Psoas muscle (tissue), 8 donors: ENCODE measurements at places on chromosomes 2 and 18. TPM values are rescaled to one million over a fixed set of nuclear protein-coding genes. Genes with fewer than 3 reads are reported as not detected.

SERPINB11 gene
- total RNA-seq: not detected

MDH1B gene
- 1.0 TPM for total RNA-seq

TFPI gene
- 24.1 TPM for total RNA-seq

ZNF516 gene
- total RNA-seq: 14.2 TPM

PRKCE gene
- 22.8 TPM for total RNA-seq

CHRND gene
- 80.1 TPM for total RNA-seq

DNA sequence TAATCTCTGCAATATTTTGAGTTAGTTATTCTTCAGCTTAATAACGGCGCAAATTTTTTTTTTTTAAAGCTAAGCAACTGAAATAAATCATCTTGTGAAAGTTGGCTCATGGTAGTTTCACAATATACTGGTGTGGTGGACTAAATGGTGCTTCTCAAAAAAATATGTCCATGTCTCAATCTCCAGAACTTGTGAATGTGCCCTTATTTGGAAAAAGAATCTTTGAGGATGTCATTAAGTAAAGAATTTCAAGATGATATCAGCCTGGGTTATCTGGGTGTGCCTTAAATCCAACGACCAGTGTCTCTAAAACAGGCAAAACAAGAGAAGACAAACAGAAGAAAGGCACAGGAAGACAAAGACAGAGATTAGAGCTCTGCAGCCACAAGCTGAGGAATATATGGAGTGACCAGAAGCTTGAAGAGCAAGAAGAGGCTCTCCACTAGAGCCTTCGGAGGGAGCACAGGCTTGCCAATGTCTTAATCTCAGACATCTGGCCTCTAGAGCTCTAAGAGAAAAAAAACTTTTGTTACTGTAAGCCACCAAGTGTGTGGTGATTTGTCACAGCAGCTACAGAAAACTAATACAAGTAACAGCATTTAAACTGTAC, 71.4 kb downstream of the HNMT start:
- no peaks in the 10 kb centered on the region for H3K36me3 ChIP-seq
- H3K27ac ChIP-seq: no peak overlapping the region
- H3K4me1 ChIP-seq: no peaks in the 10 kb centered on the region
- no peak for DNase-seq

DNA sequence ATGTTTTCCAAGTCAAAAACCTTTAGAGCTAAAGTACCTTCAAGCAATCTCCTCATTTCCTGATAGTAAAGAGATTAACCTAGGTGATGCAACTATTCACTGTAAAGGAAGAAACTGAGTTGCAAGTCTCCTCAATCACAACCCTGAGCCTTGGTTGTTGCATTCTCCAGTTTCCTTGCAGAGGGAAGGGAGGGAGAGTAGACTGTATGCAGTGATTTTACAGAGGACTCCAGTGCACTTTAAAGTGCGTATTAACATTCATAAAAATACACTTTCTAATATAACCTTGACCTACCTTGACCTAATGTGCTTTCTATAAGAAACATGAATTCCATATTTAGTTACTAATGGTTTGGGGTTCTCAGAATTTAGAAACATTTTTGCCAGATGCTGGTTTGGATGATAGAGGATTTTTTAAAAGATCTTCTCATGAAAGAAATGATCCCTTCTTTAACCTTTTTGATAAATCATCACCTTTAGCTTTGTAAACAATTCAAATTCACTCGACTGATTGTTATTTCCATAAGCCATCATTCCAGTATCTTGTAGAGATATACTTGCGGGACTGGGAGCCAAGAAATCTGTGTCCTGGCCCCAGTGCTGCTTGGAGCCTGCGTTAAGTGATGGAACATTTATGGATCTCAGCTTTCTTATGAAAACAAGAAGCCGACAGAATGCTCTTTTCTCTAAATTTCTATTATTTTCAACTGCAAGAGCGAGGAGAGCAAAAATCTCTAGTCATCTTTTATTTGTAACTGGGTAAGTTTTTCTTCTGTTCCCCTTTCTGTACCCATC, 228.3 kb downstream of the ZNF521 start:
- no peak overlapping the region for H3K27ac ChIP-seq
- H3K36me3 ChIP-seq: no peaks in the 10 kb centered on the region
- H3K4me3 ChIP-seq: no peak overlapping the region
- H3K4me1 ChIP-seq: no peaks in the 10 kb centered on the region
- no peak for DNase-seq

DNA sequence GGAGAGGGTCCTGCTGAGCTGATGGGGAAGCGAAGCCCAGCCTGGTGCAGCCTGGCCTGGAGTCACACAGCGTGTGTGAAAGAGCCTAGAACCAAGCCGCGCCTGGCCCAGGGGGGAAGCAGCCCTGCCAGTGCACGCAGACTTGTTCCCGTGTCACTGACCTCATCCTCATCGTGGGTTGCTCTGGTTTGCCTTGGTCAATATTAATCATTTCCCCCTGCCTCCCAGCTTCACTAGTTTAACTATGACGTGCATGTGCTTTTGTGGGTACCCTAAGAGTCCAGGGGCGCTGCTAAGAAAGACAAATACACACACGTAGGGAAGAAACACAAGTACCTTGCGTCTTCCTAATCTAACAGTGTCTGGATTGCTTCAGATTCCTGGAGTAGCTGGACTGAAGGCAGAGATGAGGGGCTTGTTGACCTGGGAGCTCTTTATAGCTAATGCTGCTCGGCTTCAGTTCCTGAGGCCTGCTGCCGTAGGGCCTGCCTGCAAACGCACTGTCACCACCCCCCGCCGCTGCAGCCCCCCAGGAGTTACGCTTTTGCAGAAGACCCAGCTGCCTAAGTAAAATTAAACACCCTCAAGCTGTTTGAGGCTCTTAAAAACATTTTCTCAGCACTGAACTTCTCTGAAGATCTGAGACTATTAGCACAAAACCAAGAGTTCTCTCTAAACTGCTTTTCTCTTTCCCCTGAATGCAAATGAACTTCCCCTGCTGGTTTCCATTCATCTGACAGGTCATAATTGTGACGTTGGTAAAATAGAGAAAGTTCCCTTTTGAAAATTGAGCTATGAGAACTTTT, 159.2 kb downstream of the FAM210A start:
- peak; percentile 44 for DNase-seq
- H3K36me3 ChIP-seq: no peaks in the 10 kb centered on the region
- H3K27ac ChIP-seq: no peak overlapping the region
- no peak overlapping the region for H3K4me3 ChIP-seq

- no peak overlapping the region for H3K27ac ChIP-seq
- H3K27me3 ChIP-seq: no peaks in the 10 kb centered on the region
- no peaks in the 10 kb centered on the region for H3K4me1 ChIP-seq
- no peak for DNase-seq
- no peak overlapping the region for H3K4me3 ChIP-seq
- H3K36me3 ChIP-seq: no peaks in the 10 kb centered on the region
Observed at GRCh38 chr2:122340246-122340645, 584.8 kb downstream of the TSN start.

DNA sequence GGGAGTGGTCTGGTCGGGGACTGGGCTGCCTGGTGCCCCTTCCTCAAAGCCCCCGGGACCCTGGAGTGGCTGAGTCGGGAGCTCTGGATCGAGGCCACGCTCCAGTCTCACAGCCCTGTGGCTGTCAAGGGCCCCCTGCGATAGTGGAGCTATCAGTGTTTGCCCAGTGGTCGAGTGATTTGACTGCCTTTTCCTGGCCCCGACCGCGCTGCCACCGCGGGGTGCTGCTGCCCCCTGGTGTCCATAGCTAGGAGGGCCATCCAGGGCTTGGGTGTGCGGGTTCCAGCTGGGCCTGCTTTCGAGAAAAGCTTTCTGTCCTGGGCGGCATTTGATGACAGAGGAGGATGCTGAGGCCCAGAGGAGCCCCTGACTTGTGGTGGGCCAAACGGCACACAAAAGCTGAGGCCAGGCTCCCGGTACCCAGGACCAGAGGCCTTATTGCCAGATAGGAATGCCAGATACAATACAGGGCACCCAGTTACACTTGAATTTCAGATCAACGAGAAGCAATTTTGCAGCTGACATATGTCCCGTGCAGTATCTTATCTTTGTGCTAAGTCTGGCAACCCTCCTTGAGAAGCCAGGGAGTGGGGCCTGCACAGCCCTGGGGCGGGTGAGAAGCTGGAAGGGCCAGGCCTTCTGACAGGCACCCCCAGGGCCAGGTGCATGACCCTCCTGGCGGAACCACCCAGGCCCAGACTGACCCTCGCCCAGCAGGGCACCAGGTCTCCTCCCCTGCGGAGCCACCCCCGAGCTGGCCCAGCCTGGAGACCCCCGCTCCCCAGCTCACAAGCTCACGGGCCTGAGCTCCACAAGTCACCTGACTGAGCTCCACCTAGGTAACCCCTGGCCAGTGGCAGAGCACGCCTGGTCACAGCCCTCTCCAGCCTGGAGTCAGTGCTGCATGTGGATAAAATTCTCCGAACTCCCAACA, 13.0 kb downstream of the ODC1 start:
- H3K4me3 ChIP-seq: no peak overlapping the region
- H3K27me3 ChIP-seq: peaks cover 5% of the 10 kb centered on the region
- no peak overlapping the region for H3K27ac ChIP-seq
- no peaks in the 10 kb centered on the region for H3K4me1 ChIP-seq

- H3K36me3 ChIP-seq: no peaks in the 10 kb centered on the region
- no peak overlapping the region for H3K27ac ChIP-seq
- no peaks in the 10 kb centered on the region for H3K27me3 ChIP-seq
- no peaks in the 10 kb centered on the region for H3K4me1 ChIP-seq
- no peak for DNase-seq
Observed at GRCh38 chr2:42775810-42776209, 11.9 kb upstream of the OXER1 start.

DNA sequence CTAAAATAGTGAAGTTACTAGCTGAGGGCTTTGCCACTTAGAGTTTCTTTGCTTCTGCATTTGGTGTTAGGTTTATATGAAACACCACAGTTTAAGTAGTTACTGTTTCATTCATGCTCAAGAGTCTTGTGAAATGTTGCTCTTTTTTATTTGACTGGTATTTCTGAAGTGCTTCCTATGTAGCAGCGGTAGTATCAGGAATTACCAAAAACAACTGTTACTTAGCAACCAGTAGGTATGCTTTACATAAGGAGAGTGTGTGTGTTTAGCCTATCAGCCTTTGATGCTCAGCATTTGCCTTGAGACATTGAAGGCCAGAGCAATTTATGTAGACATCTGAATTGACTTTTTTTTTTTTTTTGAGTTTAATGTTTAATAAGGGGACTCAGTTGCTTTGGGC, 3.6 kb downstream of the DIS3L2 start:
- H3K27me3 ChIP-seq: no peaks in the 10 kb centered on the region
- H3K4me1 ChIP-seq: no peaks in the 10 kb centered on the region
- H3K27ac ChIP-seq: no peak overlapping the region
- H3K4me3 ChIP-seq: no peak overlapping the region
- H3K36me3 ChIP-seq: no peaks in the 10 kb centered on the region

DNA sequence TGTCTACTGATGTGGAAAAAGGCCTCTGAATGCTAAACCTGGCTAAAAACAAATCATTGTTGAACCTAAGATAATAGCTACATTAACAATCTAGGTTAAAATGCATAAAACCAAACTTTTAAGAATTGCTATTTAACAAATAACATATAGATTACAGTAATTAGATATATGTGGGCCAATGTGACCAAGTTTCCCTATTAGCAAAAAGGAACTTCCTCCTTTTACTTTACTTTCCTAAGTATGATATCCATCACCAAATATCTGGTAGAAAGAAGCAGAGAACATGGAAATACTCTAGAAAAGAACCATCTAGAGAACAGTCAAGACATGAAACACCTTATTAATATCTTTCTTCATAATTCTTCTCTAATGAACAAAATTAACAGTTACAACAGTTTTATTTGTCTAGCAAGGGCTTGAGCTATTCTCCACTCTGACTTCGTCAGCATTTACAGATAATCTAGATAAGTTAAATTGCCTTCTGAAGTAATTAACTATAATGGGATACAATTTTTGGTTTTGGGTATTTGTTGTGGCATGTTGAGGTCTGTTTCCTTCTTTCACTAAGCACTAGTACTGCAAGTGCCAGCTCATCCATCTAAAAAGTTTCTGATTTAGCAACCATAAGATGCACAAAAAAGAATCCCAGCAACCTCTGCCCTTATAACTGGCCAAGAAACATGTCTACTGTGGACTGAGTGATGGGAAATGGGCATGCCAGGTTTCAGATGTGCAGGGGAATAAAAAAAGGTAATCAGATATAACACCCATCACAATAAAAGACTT, 53.3 kb downstream of the MEMO1 start:
- H3K4me1 ChIP-seq: peaks cover 8% of the 10 kb centered on the region
- no peaks in the 10 kb centered on the region for H3K36me3 ChIP-seq
- H3K27me3 ChIP-seq: no peaks in the 10 kb centered on the region
- H3K4me3 ChIP-seq: no peak overlapping the region
- DNase-seq: no peak

GRCh38 chr2:216242365-216242764, 129.9 kb downstream of the MARCHF4 start:
- no peaks in the 10 kb centered on the region for H3K36me3 ChIP-seq
- H3K27ac ChIP-seq: no peak overlapping the region
- no peak for DNase-seq
- H3K4me1 ChIP-seq: no peaks in the 10 kb centered on the region
- H3K27me3 ChIP-seq: no peaks in the 10 kb centered on the region

GRCh38 chr2:11839916-11840315, 93.5 kb downstream of the LPIN1 start:
- no peak overlapping the region for H3K27ac ChIP-seq
- no peak overlapping the region for H3K4me3 ChIP-seq
- H3K4me1 ChIP-seq: no peaks in the 10 kb centered on the region
- no peak for DNase-seq
- H3K36me3 ChIP-seq: no peaks in the 10 kb centered on the region
- no peaks in the 10 kb centered on the region for H3K27me3 ChIP-seq

GRCh38 chr18:841647-842370, 29.8 kb upstream of the YES1 start:
- no peaks in the 10 kb centered on the region for H3K4me1 ChIP-seq
- H3K27me3 ChIP-seq: no peaks in the 10 kb centered on the region
- no peaks in the 10 kb centered on the region for H3K36me3 ChIP-seq
- H3K4me3 ChIP-seq: no peak overlapping the region
- no peak overlapping the region for H3K27ac ChIP-seq
